Activated naive CD8-positive, alpha-beta T cell treated with anti-CD3 and anti-CD28 coated beads, Interleukin-2, amount 50 U/mL, for 16 hours (primary cell): ENCODE measurements at places on chromosomes 3 and 15.

DNA sequence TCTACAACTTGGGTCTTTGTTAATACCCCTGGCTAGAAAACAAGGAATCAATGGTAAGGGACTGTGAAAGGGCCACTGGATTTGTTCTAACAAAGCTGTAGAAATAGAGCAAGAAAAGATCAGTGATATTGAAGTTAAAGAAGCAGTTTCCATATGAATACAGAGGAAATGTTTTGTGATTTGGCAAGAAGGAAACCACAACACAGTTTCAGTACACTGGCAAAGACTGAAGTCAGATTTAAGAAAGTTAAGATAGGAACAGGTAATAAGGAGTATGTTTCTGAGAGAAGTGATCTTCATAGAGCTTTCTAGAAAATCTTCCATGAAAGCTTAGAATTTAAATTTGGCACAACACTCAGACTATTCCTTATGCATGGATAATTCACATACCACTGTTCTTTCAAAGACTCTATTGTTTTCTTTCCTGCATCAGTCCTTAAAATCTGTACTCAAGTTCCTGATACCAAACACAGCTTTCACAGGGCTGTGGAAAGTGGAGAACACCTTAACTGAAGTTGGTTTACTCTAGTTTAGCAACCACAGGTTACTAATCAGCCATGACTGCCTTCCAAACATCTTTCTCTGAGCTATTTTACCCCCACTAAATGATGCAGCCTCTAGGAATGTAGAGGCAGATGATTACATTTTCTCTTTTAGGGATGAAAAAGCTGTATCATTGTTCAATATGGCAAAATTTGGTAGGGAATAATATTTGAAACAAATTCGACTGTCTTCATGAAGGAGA, 32.4 kb upstream of the ALCAM start:
- no peak for DNase-seq

DNA sequence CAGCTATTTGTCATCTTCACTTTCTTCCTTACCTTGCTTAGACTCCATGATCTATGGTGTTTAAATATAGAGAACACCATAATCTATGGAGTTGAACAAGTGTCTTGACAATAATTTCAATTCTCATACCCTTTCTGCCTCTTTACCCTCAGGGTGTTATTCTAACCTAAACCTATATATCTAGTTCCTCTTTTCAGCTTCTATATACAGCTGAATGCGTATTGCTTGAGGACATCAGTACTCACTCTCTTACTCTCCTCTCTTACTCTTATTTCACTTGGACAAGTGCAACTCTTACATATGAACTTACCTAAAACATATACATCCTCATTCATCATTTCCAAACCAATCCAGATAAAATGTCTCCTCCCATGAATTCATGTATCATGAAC, 187.1 kb downstream of the RAP2B start:
- DNase-seq: no peak

DNA sequence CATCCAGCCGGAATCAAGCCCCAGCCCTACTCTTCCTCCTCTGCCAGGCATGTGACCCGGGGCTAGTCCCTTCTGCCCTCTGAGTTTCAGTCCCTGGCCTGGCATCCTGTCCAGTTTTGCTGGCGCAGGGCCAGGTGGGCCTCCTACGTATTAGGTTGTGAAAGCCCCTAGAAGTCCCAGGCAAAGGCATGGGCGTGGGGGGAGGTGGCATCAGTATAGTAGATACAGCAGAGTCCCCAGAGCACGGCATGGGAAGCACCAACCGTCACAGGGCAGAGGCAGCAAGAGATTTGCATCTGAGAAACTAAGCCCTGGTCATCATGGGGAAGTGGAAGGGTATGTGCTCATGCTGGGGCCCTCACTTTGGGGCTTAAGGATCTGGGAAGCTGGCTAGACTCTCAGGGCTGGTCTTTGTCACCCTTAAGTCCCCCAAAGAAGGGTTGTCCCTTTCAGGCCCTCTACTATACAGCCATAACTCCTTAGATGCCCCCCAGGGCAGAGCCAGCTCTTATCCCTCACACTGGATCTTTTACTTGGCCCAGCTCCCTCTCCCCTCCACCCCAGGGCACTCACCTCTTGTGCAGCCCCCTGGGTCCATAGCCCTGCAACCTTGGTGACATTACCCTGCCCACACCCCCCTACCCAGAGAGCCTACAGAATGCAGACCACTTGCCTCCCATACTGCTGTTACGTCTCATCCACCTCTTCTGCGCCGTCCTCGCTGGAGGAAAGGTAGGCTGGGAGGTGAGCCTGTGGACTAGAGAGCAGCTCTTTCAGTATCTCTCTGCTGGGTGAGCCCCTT, 11.3 kb downstream of the NBEAL2 start:
- DNase-seq: no peak

GRCh38 chr15:81322676-81323253, 1.2 kb downstream of the STARD5 start:
- no peak for DNase-seq

DNA sequence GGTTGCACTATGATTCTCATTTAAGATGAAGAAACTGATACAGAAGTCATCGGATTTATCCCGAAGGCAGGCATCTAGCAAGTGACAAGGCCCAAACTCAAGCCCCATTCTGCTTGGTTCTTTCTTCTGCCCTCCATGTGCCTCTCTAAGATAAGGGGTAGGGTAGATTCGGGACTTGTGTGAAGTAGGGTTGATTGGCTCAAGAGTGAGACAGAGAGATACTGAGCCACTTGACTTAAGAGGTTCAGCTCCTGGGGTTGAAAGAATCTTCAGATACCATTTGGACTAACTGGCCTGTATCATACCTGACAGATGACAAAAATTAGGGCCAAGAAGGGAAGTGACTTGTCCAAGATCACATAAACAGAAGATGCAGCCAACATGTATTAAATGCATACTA, 891 bp downstream of the RFT1 start:
- no peak for DNase-seq

DNA sequence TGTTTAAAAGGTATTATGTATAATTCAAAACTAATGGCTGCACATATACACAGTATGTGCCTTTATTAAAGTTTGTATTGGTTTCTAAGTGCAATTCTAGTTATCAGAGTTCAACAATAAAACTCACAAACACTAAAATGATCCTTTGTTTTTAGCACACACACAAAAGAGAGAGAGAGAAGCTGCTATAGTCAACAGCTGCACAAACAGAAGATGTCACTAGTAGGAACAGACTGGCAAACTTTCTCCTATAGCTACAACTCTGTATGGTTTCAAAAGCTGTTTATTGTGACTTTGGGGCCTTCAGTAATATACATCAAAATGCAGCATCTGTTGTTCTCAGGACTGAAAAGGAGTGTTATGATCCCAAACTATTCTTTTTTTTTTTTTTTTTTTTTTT, 6.1 kb downstream of the SECISBP2L start:
- no peak for DNase-seq

GRCh38 chr3:161270991-161271390, 49.9 kb downstream of the NMD3 start:
- DNase-seq: no peak

- no peak for DNase-seq
Measured at GRCh38 chr3:46565607-46566039, 479 bp downstream of the LRRC2 start.

DNA sequence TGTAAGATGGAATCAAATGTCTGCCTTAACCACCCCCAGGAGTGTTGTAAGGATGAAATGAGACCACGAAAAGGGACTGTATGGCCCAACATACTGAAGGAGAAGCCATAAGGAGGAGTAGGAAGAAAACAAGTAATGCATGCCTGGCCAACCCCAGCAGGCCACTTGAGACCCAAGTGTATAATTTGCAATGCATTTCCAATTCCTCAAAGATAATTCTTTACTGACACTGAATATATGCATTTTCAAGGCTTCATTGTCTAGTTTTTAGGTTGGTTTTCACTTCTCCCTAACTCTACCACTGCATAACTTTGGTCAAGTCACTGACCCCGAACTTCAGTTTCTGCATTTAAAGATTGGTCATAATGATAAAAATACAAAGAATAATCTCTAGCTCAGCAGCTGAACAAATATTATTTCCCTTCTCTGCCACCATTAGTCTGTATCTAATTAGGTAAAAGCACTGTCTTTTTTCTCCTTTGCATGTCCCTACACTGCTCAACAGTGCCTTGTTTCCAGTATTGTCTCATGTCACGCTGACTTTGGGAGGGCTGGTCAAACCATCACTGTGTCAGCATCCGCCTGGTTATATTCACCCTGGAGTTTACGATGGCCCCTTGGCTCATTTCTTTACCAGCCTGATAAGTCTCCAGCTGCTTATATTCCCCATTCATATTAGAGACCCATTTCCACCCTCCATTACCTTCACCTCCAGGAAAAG, 378.6 kb downstream of the NTRK3 start:
- DNase-seq: no peak

DNA sequence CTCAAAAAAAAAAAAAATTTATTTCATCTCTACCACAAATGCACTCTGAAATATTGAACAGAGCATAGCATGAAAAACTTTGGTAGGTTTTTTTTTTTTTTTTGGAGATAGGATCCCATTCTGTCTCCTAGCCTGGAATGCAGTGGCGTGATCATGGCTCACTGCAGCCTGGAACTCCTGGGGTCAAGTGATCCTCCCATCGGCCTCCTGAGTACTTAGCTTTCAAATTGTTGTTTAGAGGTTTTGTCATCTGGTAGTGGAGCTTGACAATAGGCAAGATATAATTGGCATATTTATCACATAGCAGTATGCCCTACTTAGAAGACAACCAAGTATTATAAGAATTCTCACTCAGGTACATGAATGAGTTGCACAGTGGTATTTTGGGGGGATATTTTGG, 234.2 kb upstream of the ST8SIA2 start:
- DNase-seq: no peak

- no peak for DNase-seq
Measured at GRCh38 chr3:184371570-184372018, 6.4 kb downstream of the THPO start.

- no peak for DNase-seq
Measured at GRCh38 chr3:57659004-57659673, 33.7 kb downstream of the DENND6A start.

GRCh38 chr3:36648241-36649034, 115.9 kb downstream of the DCLK3 start:
- DNase-seq: no peak

DNA sequence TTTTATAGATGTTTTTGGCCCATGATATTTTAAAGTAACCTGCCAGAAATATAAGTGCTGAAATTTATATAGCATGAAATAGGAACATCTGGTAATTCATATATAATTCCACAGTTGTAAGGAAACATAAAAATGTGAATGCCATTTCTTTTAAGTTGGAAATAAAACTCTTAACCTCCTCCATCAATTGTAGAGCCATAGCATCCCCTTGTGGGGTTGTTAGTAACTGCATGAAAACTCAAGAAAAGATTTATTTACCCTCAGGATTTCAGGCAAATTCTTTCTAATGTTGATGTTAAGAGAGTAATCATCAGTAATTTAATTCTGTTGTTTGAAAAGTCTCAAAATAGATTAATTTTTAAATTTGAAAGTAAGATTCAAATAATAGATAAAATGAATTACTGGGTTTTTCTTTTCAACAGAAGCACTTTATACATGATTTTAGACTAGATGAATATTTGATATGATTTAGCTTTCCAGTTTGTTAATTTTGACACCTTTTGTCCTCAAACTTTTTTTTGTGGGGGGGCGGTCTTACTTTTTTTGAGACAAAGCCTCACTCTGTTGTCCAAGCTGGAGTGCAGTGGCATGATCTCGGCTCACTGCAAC, 74.7 kb downstream of the RASA2 start:
- DNase-seq: peak; percentile 18

GRCh38 chr3:184907681-184908649, 96.0 kb downstream of the VPS8 start:
- DNase-seq: no peak

GRCh38 chr3:49255112-49255511, 21.9 kb downstream of the C3orf62 start:
- DNase-seq: no peak

DNA sequence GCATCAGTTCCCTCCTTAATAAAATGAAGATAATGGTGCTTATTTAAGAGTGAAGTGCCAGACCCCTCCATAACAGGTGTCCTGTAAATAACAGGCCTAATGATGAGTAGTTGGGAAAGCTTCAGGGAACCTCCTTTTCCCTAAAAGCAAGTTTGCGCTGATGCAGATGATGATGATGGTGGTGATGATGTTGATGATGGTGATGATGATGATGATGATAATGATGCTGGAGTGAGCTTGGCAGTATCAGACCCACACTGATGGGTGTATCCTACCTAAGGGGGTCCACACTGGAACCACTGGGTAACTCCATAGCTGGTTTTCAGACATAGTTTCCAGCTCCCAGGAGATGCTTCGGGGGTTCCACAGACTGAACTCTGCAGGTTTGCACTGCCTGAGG, 24.4 kb downstream of the MTMR14 start:
- DNase-seq: no peak

DNA sequence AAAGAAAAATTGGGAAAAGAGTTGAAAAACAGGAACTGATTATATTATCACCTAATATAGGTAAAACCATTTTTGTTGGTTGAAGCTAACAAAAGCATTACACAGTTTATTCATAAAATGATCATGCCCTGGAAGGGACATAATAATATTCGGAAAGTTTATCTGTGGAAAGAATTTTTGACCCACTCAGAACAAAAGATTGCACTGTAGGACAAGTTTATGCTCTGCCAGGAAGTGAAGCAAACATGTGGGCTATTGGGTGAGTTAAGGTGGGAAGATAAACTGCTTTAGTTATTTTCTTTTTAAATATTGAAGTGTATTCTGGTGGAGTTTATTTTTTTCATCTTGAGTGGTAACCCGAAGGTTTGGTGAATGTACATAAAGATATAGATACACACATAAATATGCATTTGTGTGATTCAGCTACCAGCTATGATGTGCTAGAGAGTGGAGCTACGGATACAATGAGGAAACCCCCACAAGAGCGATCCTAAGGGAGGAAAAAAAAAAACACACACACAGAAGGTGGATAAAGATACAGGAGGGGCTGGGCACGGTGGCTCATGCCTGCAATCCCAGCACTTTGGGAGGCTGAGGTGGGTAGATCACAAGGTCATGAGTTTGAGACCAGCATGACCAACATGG, 506.4 kb upstream of the THBS1 start:
- no peak for DNase-seq

DNA sequence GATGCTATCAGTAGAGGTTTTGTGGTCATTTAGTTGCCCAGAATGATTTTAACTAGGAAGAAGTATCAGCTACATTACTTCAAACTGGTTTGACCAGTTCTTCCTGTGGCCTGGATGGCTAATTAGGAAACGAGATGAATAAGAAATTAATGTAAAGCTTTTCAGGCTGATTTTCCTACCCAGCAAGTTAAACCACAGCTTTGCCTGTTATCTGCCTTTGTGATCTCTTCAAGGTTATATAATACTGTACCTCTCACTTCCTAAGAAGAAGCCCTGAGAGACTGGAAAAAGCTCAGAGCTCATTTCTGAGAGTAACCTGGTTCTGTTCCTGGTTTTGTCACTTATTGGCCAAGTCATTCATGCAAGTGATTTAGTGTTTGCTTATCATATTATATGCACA, 782.2 kb upstream of the GOLIM4 start:
- no peak for DNase-seq

DNA sequence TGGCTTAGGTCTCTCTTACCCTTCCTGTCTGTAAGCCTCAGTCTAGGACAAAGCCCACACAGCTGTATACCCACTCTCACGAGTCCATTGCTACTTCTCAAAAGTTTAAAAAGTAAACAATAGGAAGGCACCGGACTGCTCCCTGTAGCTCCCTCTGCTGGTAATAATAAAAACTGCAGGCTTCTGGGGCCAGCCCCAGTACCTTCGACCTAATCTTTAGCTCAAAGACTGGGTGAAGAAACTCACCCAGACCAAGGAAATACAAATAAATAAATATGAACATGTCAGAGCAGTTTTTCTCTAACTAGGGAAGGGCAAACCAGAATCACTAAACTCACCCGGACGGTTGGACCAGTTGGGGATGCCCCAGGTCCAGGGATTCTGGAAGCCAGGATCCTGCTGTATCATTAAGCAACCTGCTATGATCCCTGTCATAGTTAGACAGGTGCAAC, 5.0 kb downstream of the FAM219B start:
- DNase-seq: peak; percentile 25
